ENCODE measurements at places on chromosomes 13 and 19.

DNA sequence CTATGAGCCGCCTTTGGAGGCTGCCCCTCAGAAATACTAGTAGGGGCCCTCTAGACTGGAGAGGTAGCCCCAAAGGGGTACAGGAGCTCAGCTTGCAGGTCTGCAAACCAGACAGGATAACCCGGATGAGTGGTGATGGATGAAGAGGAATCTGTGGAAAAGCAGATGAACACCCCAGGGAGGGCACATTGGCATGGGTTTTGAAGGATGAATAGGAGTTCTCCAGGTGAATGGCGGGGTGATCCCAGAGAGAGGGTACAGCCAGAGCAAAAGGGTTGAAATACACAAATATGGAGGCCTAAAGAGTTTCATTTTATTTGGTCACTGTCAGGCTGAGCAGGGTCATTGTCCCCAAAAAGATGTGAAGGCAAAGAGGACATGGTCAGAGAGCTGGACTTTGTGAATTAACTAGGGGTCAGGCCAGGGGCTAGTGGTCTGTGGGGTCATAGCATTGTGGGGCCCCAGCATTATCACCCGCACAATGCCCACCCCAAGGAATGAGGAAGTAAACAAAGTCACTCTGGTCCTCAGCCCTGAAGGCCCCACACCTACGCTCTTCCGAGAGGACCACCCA is 4.8 kb downstream of the NR2F6 start:
- no peak for DNase-seq

DNA sequence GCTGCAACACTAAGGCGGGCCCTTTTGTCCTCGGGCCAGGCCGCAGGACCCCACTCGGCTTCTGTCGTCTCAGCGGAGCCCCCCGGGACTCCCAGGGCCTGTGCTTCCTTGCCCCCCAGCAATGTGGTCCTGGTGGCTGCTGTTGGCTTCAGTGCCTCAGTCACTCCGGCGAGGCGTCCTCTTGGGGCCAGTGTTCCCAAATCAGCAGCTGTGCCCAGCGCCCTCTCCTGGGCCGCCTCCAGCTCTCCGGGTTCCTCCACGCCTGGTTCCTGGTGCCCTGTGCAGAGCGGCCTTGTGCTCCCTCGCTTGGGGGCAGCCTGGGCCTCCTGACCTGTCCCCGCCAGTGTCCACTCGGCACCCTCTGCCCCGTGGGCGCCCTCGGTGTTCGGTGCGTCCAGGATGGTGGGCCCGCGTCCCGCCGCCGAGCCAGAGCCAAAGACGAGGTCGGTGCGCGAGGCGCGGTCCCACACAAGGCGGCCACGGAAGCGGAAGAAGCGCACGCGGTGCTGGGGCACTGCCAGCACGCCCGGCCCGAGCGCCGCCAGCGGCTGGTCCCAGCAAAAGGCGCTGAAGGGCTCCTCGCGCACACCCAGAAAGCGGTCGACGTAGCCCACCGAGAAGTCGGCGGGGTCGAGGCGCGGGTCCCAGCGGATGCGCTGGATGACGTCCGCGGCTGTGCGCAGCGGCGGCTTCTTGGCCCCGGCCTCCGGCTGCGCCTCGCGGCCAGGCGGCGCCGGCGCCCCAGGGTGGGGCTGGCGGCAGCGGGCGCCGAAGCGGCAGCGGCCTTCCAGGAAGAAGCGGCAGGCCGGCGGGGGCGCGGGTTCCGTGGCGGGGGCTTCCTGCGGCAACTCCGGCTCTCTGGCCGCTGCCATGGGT is 685 bp downstream of the LENG9 start:
- peak; percentile 79 for DNase-seq

- DNase-seq: no peak
Observed at GRCh38 chr13:77422724-77423123, 95.8 kb upstream of the MYCBP2 start.

- DNase-seq: peak; percentile 78
Observed at GRCh38 chr13:23871616-23872220, 17.5 kb downstream of the MIPEP start.

DNA sequence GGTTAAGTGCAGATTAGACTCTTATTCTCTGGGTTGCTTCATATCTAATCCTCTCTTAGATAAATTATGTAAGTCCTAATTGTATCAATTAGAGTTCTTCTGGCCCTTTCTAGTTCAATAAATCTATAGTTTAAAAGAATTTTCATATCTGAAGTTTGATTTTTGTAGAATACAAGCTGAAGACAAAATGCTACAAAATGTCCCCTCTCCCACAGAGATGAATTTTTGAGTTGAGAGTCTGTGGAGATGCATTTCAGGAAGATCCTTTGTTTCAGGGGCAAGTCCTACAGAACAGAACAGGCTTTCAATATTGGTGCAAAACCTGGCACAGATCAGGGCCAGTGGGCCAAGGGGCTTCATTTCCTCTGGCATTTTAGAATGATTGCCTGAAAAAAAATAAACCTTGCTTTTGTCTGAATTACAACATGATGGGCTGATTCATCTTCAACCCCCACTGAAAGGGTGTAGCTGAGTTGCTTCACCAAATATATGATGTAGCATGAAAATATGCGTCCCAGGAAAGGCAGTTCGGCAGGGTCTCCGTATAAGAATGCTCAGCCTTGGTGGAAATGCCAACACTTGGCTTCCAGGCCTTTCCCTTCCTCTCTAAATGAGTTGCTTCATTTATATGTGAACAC is 6.4 kb upstream of the IPO5 start:
- DNase-seq: peak; percentile 91

DNA sequence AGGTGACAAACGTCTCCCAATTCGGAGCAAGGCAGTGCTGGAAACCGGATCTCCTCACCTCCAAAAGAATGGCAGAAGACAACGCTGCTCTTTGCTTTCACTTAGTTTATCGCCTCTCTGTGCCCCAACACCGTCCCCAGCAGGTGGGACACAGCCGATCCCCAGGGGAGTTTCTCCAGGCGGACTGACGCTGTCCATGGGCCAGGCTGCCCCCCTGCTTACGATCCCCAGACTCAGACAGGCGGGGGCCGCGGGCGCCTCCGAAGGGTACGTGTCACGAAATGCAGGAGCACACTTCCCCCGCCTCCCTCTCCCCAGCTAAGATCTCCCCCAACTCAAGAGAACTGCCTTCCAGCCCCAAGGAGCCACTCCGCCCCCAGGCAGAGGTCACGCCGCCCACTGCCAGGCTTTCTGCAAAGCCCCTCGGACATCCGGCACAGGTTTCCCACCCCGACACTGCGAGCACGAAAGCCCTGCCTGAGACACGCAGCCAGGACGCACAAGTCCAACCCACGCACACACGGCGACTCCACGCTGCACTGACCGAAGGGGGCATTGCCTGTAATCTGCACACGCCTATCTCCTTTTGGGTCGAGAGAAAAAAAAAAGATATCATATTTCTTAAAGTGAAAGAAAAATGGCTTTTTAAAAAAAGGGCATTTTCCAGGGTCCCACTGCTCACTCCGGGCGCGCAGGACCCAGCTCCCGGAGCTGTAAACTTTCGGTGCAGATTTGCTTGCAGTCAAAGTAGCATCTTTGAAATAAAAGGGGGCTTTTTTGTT is 2.0 kb downstream of the SPRY2 start:
- peak; percentile 93 for DNase-seq

DNA sequence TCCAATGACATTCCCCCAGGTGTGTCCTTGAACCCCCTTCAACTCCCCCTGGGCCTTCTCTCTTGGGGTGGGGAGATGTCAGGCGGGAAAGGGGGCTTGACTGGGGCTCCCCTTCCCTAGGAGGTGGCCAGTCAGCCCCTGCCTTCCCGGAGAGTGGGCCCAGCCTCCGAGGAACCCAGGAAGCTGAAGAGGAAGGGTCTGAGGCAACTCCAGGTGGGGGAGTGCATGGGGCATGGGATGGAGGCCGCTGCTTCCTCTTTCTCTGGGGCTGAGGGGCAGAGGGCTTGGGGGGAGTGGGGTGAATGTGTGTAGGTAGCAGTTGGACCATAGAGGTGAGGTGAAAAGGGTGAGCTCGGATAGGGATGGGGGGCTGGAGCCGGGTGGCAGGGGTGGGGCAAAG is 2.7 kb upstream of the INAFM1 start:
- DNase-seq: no peak

DNA sequence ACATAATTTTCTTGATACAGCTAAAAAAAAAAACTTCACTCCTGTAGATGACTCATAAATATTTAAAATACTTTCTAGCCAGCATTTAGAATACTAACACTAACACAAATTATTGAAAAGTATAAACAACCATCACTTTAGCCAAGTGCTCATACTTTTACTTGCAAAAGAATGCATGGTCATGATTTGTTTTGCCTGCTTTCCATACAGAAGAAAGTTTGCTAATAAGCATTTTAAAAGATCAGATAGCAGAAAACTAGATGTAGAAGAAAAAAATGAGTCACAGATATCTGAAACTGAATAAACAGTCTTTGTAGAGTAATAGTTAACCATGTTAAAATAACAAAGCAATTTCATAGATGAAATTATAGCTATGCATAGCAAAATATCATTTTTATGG is 2280.4 kb upstream of the PCDH20 start:
- peak; percentile 81 for DNase-seq

DNA sequence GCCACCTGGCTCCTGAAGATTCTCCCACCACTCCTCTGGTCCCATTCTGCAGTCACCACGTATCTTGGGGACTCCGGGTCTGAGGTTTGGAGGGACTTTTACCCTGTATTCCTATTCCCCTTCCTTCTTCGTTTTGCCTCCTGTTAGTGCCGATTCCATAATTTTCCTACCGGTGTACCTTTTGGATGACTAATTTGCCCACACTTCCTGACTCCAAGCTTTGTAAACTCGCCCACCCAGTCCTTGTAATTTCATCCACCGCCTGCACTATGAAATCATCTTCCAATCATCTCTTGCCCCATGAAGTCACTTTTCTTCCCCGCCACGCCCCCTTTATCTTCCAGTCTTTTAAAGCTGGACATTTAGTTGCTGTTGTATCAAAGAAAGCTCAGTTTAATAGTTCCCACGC is 572 bp downstream of the UCHL3 start:
- DNase-seq: peak; percentile 81

GRCh38 chr19:5823579-5824281 is 15.8 kb downstream of the FUT6 start:
- DNase-seq: no peak

DNA sequence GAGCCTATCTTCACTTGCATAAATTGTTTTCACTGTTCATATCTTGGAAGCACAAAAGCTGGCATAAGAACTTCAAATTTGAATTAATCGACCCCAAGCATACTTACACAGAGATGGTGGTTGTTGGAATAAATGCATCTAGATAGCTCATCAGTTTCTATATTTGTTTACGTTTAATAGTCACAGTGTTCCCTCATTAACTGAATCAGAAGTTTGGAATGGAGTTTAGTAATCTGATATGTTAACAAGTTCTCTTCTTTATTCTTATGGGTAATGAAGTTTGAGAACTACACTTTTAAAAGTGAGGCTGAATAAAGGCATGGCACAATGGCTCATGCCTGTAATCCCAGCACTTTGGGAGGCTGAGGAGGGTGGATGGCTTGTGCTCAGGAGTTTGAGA is 886.7 kb upstream of the PCDH20 start:
- DNase-seq: peak; percentile 21

DNA sequence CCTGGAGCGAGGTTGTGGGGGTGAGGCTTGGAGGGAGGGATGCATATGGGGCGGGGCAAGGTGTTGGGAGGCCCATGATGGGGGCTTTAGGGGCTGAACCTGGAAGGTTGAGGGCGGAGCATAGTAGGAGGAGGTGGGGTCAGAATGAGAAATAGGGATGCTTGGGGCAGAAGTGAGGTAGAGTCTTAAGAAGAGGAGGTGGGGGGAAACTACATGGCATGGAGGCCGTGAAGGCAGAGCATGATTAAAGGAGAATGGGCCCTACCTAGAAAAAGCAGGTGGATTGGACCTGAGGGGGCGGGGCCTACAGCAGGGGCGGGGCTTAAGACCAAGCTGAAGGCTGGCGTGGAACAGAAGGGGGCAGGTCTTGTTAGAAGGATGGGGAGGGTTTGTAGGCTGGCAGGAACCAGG is 799 bp downstream of the NR1H2 start:
- DNase-seq: peak; percentile 29

DNA sequence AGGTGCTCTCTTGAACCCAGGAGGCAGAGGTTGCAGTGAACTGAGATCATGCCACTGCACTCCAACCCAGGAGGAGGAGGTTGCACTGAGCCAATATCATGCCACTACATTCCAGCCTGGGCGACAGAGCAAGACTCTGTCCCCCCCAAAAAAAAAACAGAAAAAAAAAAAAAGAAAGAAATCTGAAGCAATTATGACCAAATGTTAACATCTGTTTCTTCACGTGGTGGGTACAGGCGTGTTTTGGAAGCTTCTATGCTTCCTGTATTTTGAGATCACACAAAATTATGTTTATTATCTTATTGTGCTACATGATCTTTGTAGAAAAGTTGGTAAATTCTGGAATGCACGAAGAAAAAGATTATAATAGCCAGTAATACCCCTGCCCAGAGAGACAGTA is 2.7 kb upstream of the ACP5 start:
- no peak for DNase-seq

DNA sequence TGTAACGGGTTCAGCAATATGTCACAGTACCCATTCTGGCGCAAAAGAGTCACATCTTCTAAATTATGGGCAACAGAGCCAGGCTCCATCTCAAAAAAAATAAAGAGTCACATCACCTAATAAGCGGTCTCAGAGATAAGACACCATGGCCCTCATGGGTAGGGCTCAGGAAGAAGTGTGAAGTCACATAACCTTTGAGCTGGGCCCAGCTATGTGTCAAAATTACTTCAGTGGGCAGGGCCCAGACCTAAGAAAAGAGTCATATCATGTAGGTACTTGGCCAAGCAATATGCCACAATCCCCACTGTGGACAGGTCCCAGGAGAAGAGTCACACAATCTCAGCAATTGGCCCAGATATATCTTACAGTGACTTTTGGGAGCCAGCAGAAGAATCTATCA is 11.4 kb upstream of the ZNF91 start:
- no peak for DNase-seq

- DNase-seq: no peak
Observed at GRCh38 chr13:38690231-38690630, 3.4 kb downstream of the FREM2 start.

Measured in adipocyte (in vitro differentiated cells).